Myocyte (in vitro differentiated cells): ENCODE measurements at places on chromosomes 3 and 15. TPM values are rescaled to one million over a fixed set of nuclear protein-coding genes. Genes with fewer than 3 reads are reported as not detected.
A peak's percentile ranks its signal among the peaks of the same experiment; 100 is the strongest.

C3orf49 gene
- not detected in 2 replicates for total RNA-seq

PLSCR2 gene
- total RNA-seq, result not detected in 2 replicates

ANKRD34C gene
- 0.05 and 0.21 TPM in 2 replicates for total RNA-seq

SNX33 gene
- 17.0 and 19.5 TPM in 2 replicates for total RNA-seq

PSTPIP1 gene
- total RNA-seq, result not detected in 2 replicates

C3orf20 gene
- total RNA-seq, result not detected in 2 replicates

IMPG2 gene
- 0.67 and 0.78 TPM in 2 replicates for total RNA-seq

PEX5L gene
- total RNA-seq, result 0.42 and 0.53 TPM in 2 replicates

SHC4 gene
- total RNA-seq, result 1.1 and 2.9 TPM in 2 replicates

CASR gene
- total RNA-seq, result not detected in 2 replicates

SAMD7 gene
- total RNA-seq, result not detected in 2 replicates

CCR2 gene
- total RNA-seq, result not detected in 2 replicates

ADGRG7 gene
- total RNA-seq, result not detected in 2 replicates

FGF7 gene
- 39.2 and 69.2 TPM in 2 replicates for total RNA-seq

SLC9A9 gene
- 7.4 and 13.2 TPM in 2 replicates for total RNA-seq

PP2D1 gene
- not detected in 2 replicates for total RNA-seq

WDR72 gene
- total RNA-seq, result not detected in 2 replicates

DNA sequence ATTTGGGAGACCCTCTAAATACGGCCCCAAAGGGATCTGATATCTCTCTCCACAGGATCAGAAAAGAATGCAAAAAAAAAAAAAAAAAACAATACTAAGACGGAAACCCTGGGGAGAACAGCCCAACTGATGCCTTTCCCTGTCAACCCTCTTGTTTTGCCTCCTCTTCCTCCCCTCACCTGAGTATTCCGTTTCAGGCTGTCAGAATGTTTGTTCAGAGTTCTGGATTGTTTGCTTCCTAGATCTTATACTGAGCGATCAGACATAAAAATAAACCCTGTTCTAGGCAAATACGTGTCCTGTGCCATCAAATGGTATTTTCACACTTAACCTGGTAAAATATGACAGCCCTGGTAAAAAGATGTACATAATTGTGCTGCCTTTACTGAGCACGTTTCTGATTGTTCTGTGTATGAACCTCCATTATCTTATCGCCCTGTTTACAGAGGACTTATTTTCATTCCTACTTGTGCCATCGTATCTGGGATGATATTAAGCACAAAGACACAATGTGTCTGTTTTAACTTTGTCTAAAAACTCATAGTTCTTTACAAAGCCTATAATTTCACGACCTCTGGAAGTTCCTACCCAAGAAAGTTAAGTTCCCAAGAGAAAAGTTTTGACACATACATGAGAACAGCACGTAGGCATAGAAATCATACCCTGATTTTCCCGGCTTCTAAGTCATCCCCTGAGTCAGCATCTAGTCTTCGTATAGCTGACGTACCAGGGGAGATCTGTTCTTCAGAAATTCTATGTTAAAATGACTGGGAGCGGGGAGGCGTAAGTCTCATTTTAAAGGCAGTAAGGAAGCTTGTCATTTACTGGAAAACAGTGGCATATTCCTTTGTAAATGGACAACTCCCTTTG lies 856 bp downstream of the ZBTB38 start:
- no peak for DNase-seq

- no peak for DNase-seq
Observed at GRCh38 chr3:60160111-60160821, 1091.0 kb downstream of the FHIT start.

- no peak for DNase-seq
Observed at GRCh38 chr3:138210528-138210927, 23.4 kb downstream of the ARMC8 start.

- no peak for DNase-seq
Observed at GRCh38 chr15:51334011-51334451, 4.4 kb downstream of the CYP19A1 start.

DNA sequence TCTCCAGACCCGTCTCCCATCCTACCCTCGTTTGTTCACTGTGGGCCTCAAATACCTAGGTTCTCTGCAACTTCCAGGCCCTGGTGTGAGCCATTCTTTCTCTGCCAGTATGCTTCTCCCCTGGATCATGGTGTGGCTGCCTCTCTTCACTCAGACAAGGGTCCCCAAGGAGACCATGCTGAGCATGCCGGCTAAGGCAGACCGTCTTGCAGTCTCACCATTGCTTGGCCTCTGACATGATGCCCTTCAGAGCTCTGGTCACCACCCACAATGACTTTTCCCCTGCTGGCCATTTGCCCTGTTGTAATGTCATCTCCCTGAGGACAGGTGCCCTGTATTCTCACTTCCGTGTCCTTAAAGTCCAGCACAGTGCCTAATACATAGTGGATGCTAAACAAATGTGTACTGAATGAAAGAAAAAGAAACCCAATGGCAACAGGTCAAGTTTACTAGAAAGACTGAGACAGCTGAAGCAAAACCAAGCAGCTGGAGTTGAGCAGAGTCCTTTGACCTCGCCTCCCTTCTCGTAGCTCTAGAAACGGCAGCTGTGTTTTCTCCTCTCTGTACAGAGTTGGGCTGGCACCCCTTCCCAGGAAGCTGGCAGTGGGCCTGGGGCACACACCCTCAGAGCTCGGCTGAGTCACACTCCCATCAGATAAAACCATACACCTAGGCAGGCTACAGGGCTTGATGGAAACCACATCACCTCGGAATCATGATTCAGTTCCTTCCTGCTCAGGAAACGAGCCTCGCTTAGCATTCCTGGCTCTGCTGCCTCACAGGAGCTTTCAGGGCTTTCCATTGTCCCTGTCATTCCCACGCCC lies 8.6 kb downstream of the TLR9 start:
- peak; percentile 98 for DNase-seq

GRCh38 chr3:14200841-14201240 lies 22.2 kb downstream of the LSM3 start:
- DNase-seq, result peak; percentile 55

- DNase-seq, result no peak
Observed at GRCh38 chr3:152826476-152826875, 8.5 kb upstream of the P2RY1 start.

DNA sequence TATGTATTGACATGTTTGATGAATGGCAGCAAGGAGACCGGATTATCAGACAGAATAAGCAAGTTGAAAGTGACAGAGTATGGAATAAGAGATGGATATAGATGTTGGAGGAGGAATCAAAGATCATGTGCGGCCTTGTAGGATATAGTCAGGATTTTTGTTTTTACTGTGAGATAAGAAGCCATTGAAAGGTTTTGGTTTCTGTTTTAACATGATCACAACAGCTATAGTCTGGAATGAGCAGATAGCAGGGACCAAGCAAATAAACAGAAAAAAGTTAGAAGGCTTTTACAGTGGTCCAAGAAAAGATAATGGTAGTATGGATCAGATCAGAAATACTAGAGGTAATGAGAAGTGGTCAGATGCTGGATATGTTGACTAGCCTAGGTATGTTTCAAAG lies 52.6 kb downstream of the SLC12A6 start:
- DNase-seq, result no peak

DNA sequence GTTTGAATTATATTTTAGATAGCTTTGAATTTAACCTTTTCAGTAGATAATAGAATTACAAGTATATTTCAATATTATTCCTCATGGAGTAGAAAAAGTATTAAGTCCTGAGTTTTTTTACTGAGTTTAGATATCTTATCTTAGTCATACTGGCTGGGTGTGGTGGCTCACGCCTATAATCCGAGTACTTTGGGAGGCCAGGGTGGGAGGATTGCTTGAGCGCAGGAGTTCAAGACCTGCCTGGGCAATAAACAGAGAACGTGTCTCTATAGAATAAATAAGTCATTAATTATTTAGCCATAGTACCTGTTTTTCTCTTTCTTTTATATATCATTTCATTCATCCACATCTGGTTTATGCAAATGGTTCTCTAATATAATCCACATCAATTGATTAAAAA lies 9.9 kb downstream of the RAP2B start:
- no peak for DNase-seq

GRCh38 chr3:38265604-38266307 lies at the start of gene SLC22A13:
SLC22A13 (plus strand) TSS chr3:38265812; CDS start chr3:38265861, 49 bp downstream.
- DNase-seq, result no peak

DNA sequence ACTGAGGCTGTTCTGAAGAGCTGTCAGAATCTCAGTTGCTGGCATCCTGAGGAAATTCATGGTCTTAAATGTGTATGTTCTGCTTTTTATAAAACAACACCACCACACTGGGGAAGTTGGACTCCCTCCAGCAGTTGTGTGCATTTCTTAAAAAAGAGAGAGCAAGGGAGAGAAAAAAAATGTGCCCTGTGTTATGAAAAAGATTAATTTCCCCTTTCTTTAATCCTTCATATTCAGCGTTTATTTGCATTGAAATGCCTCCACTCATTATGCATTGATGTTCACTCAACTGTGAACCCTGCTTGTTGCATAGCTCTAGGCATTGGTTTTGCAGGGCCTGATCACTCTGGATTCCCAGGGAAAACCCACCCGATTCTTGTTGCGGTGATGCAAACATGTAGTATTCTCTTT lies 4.4 kb upstream of the ZNF609 start:
- no peak for DNase-seq

DNA sequence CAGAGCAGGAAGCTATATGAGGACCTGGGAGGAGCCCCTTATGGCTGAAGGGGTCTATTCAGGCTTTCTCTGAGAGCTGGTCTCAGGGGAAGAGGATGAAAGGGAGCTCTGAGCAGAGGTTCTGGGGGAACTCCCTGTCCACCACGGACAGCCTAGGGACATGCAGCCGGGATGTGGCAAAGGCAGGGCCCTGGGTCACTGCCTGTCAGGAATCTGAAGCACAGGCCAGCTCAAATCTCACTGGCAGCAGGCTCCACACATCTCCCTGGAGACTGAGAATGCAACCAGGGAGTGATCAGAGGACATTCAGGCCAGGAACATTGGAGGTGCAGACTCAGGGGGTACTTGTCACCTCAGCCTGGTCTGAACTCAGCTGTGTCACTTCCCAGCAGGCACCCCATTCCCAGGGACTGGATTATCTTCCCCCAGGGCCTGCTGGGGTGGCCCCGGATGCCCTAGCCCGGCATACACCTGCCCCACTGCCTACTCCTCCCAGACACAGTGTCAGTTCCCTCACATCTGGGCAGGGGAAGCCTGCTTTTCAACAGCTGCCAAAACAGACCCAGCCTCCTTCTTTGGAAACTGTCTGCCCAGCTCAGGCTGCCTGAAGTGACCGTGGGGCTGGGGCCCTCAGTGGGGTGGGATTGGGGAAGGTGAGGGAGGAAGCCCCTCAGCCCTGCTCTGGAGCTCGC lies 18.3 kb upstream of the SEMA3F start:
- no peak for DNase-seq

DNA sequence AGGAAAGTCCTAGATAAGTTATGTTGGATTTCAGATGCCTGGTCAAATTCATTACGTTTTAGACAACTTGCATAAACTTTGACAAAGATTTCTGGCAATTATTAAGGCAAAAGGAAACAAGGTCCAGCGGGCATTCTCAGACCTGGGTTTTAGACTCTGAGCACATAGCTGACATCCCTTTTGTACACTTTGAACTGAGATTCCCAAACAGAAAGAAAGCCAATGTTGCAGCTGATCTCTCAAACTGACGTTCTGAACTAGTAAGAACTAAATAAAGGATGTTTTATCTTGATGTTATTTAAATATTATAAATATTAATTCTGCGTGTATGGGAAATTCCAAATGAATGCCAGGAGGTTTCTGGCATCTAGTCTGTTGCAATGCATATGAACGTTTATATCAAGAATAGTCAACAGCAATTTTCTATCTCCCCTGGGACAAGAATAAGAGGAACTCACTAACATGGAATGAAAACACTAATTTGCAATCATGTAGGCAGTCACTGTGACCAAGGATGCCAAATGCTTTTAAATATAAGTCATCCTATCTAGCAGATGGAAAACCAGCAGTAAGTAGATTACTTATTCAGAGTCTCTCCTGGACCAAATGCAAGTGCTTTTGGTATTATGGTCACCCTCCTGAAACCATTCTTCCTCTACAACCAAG lies 202.1 kb downstream of the GREM1 start:
- peak; percentile 34 for DNase-seq

- DNase-seq, result no peak
Observed at GRCh38 chr3:176401211-176401610, 796.1 kb downstream of the TBL1XR1 start.

GRCh38 chr3:9957214-9957613 lies 5.0 kb upstream of the PRRT3 start:
- DNase-seq, result no peak

GRCh38 chr15:92833106-92833433 lies 67.1 kb upstream of the CHD2 start:
- DNase-seq, result no peak

DNA sequence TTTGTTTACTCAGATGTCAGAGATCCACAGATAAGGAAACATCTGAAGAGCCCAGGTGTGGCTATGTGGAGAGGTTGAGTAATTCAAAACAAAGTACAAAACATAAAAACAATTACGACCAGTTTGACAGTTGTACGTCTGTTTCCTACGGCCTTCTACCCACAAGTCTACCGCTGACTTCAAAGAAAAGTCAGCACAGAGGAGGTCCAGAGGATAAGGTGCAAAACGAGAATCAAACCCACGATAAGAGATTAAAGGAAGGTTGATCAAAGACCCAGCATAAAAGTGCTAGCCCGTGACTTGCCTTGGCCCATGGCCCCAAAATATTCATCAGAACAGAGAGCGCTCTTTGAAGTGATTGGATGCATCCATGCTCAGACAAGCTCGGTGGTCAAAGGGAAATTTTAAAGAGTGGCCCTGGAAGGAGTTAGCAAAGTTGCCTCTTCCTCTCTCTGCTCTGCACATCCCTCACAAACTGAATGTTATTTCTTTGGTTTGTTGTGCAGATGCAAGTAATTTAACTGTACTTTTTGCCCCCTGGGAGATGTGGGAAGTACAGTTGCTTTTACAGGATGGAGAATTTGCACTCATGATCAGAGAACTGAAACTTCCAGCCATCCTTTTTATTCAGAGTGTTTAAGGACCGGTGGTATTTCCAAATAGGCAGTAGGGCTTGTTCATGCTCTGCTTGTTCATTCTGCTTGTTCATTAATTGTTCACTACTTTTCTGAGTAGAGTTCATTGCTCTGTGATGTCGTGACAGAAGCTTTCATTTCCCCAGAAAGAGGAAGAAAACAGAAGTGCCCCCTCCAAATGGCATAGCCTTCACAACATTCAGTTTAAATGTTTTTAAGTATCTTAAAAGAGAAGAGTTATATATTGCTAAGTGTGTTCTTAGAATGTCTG lies 31.1 kb downstream of the MME start:
- DNase-seq, result no peak

- DNase-seq, result no peak
Observed at GRCh38 chr3:14433106-14433505, 30.7 kb downstream of the SLC6A6 start.

- DNase-seq, result no peak
Observed at GRCh38 chr15:97597801-97598200, 362.7 kb upstream of the ARRDC4 start.

DNA sequence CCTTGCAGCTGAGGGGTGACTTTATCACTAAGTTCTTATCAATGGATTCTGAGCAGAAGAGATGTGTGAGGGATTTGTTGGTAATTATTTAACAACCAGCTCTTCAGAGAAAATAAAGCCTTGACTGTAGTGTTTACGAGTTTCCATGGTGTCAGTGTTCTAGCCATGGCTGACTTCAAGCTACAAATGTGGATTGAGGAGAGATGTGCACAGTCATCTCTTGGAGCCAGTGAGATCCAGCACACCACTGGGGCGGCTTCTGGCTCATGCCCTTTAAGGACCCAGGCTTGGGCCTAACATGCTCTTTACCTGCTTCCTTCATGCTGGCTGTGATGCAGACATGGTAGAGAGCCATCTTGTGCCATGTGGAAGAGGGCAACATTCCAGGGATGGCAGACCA lies 145.6 kb upstream of the MRPS22 start:
- DNase-seq, result no peak

GRCh38 chr3:12273045-12273695 lies 15.7 kb upstream of the PPARG start:
- no peak for DNase-seq
